ENCODE measurements at places on chromosomes 4 and X.
A peak's percentile ranks its signal among the peaks of the same experiment; 100 is the strongest.

GRCh38 chr4:119300101-119300978, 21.6 kb downstream of the FABP2 start:
- peak; percentile 81 for DNase-seq

DNA sequence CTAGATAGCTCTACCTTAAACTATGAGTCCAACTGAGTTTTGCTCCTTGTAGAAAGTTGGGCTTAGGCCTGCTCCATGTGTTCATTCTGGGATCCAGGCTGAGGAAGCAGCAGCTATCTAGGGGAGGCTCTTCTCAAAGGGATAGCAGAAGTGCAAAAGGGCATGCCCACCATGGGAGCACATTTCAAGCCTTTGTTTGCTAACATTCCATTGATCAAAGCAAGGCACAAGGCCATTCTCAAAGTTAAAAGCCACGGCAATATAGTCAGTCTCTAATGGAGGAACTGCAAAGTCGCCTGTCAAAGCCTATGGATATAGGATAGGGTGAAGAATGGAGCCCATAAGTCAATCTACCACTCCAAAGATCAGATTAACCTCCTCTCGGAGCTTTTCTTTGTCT, 488.1 kb upstream of the ARX start:
- DNase-seq: no peak

- no peak for DNase-seq
These were observed 72.2 kb downstream of the ANAPC4 start for GRCh38 chr4:25449270-25449669.

DNA sequence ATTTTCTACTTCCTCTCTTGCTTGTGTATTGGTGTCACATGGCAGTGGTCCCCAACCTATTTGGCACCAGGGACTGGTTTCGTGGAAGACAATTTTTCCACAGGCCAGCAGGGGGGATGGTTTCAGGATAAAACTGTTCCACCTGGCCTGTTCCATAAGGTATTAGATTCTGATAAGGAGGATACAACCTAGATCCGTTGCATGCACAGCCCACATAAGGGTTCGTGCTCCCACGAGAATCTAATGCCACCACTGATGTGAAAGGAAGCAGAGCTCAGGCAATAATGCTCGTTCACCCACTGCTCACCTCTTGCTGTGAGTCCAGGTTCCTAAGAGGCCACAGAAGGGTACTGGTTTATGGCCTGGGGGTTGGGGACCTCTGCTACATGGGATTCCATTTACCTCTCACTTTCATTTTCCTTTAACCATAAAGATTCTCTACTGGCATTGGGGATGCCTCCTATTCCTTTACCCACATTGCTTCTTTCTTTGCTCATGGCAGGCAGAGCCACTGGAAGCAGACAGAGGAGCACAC, 38.1 kb downstream of the SEC31A start:
- no peak for DNase-seq

GRCh38 chrX:110734894-110735541, 60.6 kb downstream of the CHRDL1 start:
- no peak for DNase-seq

GRCh38 chrX:69063486-69063885, 101.8 kb downstream of the PJA1 start:
- DNase-seq: no peak

DNA sequence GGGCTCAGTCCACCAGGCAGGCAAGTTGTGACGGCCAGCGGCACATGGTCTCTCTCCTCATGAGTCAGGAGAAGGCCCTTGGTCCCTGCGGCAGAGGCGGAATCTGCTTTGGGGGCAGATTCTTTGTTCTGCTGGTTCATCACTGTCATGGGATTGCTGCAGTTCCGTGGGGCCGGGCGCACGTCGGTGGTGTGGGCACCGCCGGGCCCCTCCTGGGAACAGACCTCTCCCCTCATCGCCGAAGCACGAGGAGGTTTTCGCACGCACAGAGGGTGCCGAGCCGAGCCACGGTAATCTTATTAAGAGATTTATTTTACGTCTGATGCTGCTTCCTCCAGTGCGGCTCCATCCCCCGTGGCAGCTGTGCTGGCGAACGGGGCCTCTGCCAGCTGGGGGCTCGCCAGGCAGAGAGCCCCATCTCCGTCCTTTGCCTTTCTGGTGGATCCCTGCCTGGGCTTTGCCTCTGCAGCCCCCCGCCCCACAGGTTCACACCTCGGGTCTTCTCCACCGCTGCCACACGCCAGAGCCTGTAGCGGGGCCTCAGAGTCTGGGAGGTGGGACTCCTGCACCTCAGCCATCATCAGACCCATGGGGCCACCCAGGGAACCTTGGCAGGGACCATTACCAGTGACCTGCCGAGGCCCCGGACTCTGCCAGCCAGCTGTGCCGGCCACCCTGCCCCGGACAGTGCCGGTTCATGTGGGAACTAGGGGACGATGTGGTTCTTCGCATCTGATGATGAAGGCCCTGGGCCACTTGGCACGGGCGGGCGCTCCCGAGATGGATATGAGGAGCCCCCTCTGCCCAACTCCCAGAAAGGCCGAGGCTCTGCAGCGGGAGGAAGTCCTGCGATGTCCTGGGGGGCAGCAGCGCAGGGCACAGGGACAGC, 86.7 kb upstream of the NKX1-1 start:
- DNase-seq: no peak

GRCh38 chr4:184499996-184500395, 25.6 kb upstream of the IRF2 start:
- DNase-seq: no peak

GRCh38 chr4:180947425-180947824, 1295.8 kb upstream of the TENM3 start:
- no peak for DNase-seq

GRCh38 chrX:22345884-22346283, 73.2 kb downstream of the CBLL2 start:
- no peak for DNase-seq

DNA sequence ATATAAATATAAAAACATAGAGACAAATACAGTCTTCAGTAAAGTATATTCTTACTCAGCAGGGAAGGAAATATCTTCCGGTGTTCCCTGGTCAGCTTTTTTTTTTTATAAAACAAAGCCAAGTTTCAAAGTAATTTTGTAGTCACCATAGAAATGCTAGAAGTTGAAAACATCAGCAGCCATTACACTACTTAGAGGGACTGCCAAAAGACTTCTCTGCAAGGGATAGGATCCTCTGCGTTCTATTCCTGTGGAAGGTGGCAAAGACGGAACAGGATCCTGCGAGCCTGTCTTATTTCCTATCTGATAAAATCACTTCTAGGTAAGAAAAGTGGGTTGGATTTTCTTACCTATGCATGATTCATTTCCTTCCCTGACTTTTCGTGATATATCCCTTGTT, 19.4 kb downstream of the CLDN22 start:
- no peak for DNase-seq

- no peak for DNase-seq
These were observed 72.4 kb upstream of the JADE1 start for GRCh38 chr4:128737098-128737513.

GRCh38 chr4:146462251-146462650, 59.5 kb downstream of the SLC10A7 start:
- no peak for DNase-seq

DNA sequence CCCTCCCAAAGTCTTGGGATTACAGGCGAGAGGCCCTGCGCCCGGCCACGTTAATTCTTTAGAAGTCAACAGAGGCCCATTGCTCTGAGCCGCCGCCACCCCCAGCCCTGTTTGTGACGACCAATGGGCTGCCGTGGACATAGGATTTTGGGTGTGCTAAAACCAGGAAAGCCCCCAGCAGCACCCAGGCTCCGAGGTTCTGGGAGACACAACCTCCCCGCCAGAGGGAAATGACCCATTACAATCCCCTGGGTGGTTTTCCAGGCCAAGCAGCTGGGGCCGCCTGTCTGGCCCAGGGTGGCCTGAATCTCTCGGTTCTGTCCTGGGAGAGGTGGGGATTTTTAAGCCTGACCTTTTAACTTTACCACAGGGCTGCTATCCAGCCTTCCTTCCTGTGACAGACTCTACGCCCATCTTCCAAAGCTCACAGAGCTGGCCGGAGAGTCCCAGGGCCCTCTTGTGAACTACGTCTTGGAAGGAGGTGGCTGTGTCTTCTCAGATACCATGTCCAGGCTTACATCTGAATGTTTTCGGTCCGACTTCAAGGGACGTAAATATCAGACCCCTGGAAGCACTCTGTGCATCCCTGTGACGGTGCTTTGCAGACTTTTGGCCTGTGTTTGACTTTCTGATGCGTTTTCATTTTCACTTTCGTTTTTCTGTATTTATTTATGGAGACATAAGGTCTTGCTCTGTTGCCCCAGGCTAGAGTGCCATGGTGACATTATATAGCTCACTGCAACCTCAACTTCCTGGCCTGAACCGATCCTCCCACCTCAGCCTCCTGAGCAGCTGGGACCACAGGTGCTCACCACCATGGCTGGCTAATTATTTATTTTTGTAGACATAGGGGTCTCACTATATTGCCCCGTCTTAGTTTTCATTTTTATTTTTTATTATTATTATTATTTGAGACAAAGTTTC, 36.0 kb downstream of the P2RY8 start:
- DNase-seq: peak; percentile 12

GRCh38 chr4:150286656-150287055, 208.4 kb downstream of the DCLK2 start:
- no peak for DNase-seq

DNA sequence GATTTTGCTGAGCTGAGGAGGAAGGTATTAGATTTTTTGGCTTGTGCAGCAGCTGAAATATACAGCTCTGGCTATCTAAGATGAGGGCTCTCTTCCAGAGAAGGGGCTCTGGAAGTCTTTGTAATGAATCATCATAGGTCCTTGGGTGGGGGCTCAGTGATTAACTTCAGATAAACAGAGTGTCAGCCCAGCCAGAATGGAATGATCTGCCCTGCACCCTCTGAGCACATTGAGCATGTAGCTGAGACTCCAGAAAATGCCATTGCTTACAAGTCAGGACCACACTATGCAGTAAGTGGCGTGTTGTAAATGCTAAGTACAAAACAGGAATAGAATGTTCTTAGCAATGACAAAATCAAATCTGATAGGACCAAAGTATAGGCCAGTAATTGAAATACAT, 836.0 kb downstream of the PDHA2 start:
- no peak for DNase-seq

DNA sequence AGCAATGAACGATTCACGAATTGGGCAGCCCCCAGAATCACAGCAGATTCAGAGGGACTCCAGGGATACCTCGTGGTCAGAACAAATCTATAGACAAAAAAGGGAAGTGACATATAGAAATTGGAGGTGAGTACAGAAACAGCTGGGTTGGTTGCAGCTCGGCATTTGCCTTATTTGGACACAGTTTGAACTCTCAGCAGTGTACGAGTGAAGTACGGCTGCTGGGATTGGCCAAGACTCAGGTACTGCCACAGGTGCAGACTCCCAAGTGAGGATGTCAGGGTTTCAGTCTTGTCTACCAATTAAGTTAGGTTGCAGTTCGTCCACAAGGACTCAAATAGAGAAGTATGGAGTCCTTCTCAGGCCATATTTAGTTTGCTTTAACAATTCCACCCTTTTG, 28.2 kb downstream of the HTT-AS start:
- no peak for DNase-seq

DNA sequence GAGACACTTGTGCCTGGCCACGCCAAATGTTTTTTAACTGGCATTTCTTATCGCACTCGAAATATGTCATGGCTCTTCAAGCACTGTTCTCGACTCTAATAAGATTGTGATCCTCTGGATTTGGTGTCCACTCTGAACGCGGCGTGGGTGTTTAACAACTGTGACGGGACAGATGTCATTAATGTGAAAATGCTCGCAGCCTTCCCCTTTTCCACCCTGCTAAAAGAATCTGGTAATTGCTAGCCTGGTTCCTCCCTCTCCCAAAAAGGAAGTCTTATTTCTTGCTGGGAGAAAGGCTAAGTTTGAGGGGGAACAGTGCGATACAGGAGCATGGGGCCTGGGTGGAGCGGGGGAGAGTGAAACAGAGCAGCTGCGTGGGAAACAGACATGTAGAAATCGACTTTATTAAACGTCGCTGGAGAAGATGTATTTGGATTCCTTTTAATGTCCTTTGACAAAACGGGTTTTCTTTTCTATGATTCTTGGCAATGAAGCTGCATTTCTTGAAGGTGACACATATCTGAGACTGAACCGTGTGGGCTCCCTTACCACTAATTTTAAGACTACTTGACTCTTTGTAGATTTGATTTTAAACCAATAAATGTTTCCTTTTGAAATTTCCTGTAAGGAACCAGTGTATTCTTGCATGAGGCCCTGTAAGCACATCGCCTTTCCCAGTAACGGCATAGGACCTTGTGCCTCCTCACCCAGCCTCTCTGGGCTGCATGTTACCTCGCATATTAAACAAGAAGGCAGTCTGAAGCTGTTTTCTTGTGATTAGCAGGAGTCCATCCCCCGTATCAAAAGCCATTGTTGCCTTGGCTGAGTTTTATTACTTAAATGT, 17.8 kb downstream of the TBC1D1 start:
- no peak for DNase-seq

DNA sequence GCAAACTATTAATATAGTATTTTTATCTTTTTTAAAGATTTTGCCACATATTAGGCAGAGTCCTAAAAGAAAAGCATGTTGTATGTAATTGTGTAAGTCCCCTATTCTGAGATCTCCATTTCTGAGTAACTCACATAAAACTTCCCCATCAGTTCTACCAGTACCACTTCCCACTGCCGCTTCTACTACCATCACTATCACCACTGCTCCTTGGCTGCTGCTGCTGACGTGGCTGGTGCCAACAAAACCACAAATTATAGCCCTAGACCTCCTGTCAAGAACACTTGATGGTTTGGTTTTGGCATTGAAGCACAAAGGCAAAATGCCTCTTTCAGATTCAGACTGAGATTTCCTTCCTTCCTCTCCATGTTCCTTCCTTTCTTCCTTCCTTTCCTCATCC, 106.4 kb downstream of the MMRN1 start:
- no peak for DNase-seq

DNA sequence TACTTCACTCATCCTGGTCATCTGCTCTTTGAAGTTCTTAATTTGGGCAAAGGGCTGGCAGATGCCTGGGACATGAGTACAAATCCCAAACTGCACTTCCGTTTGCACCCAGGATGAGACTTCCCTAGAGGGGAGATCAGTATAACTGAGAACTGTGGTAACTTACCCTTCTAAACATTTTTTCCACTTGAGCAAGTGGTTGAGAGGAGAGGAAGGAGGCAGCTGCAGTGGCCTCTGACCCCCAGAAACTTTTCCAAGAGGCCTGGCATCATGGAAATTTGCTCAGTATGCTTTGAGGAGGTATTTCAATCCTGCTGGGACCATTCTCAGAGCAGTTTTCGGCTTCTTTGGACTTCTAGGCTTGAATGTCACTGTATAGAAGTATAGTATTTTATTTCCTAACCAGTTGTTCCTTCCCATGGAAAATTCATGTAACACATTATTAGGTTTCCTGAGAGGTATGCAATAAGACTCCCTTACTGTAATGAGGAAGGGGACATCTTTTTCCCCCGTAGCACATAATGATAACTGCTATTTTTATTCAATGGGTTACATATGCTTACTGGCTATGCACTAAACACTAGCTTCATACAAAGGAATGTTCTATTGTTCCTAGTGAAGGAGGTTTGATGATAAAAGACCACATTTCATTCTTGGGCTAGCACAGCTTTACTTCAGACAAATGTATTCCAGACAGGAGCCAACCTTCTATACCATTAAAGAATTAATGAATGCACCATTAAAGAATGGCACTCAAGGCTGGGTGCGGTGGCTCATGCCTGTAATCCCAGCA, 129.3 kb downstream of the SHROOM3 start:
- no peak for DNase-seq

GRCh38 chr4:40840255-40840984, 90.7 kb downstream of the NSUN7 start:
- DNase-seq: no peak

Data from central memory CD8-positive, alpha-beta T cell (primary cell).